LoVo (cell line): ENCODE measurements at places on chromosomes 6 and 20.

- no peak for DNase-seq
These were observed 138.5 kb downstream of the UST start for GRCh38 chr6:148885136-148885865.

DNA sequence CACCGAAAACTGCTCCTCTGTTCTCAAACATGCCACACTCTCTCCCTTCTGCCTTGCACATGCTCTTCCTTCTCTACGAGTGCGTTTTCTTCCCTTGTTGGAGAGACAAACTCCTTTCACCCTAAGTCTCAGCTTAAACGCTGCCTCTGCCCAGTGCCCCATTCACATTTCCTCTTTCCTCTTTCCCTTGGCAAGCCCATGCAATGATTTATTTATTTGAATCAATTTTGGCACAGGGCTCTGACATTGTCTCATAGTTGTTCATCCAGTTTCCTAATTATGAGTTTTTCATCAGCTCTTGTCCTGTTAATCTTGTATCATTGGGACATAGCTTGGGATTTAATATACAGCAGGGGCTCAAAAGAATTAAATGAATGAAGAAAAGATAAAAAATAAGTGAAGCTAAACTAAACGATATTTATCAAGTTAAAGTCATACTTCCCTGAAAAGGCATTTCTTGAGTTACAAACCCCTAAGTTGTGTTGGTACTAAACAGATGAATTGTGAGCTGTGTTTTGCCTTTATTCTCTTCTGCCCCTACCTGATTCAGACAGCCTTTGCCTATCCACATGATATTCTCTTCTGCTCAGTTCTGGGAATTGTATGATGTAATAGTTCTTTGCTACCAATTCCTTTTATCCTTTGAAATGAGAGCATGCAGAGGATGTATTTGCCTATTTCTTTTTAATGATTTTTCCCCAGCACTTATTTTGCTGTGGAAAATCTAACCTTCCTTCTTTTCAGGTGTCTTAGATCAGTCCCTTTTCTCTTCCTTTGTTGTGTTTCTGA is 704.4 kb downstream of the UTRN start:
- no peak for DNase-seq

DNA sequence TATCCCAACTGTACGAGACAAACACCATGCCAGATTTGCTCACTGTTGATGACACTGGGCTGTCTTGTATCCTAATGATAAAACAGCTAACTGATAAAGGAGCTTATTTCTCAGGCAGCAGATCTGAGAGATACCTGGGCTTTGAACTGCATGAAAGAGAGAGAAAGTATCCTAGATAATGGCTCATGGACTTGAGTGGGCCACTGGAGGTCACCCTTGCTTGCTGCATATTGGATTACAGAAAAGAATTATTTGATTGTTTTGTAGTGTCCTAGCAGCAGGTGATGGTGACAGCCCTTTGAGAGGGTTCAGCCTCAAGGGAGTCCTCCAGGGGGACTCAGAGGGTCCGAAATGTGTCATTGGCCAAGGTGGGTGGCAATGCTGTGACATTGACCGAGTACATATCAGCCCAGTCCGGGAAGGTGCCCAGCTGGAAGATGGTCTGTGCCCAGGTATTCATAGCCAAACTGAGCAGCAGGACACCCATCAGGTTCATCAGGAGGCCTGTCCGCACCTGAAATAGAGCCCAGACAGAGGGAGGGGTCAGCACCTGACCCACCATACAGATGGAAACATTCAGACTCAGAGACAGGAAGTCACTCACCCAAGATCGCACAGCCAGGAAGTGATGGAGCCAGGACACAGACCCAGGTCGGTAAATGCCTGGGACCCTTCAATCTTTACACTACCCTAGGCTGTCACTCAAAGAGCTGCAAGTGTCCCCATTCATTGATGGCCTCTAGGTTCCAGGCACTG is 9.4 kb upstream of the OCSTAMP start:
- no peak for DNase-seq

DNA sequence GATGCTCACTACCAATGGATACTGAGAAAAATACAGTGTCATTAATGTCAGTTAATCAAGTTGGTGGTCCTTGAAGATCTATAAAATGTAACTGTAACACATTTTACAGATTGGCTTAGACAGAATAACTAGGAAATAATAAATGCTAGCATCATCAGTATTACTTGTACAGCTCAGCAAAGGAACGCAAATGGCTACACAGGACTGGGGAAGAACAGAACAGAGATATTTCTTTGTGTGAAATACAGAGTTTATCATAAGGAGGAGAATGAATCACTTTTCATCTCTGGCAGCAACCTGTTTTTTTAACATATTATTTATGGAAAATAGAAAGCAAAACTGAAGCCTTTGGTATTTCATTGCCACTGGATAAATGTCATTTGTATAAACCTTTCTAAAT is 8.2 kb upstream of the QKI start:
- no peak for DNase-seq

- DNase-seq = no peak
These were observed 13.3 kb upstream of the DST start for GRCh38 chr6:56655996-56656395.

- DNase-seq = peak; percentile 79
These were observed 190.4 kb upstream of the JAG1 start for GRCh38 chr20:10864076-10864672.

- DNase-seq = no peak
These were observed 93.6 kb downstream of the TMEM242 start for GRCh38 chr6:157229713-157230112.

- no peak for DNase-seq
These were observed 5.8 kb upstream of the NR2E1 start for GRCh38 chr6:108159981-108160380.

DNA sequence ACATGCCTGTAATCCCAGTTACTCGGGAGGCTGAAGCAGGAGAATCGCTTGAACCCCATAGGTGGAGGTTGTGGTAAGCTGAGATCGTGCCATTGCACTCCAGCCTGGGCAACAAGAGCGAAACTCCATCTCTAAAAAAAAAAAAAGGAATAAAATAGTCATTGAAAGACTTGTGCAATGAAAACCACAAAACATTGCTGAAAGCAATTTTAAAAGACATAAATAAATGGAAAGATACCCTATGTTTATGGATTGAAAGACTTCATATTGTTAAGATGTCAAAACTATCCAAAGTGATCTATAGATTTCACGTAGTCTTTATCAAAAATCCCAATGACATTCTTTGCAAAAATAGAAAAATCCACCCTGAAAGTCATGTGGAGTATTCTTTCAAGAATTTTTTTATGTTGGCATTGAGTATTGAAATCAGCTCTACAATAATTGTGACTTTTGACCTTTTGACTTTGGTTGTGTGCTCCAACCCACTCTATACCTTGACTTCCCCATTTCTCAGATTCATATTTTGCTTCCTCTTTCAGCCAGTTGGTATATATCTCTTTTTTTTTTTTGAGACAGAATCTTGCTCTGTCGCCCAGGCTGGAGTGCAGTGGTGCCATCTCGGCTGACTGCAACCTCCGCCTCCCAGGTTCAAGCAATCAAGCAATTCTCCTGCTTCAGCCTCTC is 45.5 kb upstream of the SLC23A2 start:
- DNase-seq = no peak

DNA sequence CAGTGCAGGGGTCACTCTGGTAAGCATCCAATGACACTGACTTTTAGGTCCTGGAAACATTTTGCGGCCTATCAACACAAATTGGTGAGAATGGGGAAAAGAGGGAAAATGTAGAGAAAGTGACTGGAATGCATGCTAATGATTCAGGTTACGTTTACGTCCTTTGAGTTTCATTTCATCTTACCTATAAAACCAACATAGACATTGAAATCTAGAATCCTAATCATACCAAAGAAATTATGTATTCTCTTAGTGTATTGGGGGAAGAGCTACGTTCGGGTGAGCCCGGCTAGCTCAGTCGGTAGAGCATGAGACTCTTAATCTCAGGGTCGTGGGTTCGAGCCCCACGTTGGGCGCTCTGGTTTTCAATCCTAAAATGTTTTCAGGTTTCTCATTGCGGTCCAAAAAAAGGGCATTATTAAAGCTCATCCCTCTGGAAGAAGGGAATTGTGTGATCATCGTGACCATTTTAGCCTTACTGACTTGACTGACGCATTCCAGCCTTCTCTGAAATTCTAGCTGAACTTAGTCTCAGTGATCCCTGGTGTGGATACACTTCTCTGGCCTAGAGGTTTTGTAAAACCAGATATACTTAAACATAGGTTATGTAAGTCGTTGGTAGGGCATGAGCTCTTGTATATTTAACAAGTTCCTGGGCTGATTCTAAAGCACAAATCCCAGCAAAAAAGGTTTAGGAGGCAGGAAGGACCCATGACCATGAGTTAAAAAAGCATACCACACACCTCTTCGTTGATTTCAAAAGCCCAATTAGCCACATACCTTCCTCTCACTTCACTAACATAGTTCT is 18.3 kb downstream of the HMGN4 start:
- DNase-seq = peak; percentile 71

DNA sequence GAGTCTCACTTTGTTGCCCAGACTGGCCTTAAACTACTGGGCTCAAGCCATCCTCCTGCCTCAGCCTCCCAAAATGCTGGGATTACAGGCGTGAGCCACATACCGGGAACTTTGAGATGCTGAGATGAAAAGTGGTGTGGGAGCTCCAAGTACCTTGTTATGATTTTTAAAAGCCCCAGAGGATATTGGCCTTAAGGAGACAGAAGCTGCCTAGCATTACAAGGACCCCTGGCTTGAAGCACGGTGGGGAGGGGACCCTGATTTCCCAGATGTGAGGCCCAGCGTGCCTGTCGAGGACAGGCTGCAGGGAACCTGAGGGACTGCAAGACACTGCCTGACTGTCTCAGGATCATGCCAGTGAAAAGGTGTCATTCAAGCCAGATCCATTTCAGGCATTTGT is 75.3 kb upstream of the TIAM2 start:
- DNase-seq = no peak

GRCh38 chr20:61879694-61880093 is 186.0 kb downstream of the TAF4 start:
- DNase-seq = no peak

GRCh38 chr6:145865175-145865574 is 50.6 kb upstream of the FBXO30 start:
- DNase-seq = no peak

DNA sequence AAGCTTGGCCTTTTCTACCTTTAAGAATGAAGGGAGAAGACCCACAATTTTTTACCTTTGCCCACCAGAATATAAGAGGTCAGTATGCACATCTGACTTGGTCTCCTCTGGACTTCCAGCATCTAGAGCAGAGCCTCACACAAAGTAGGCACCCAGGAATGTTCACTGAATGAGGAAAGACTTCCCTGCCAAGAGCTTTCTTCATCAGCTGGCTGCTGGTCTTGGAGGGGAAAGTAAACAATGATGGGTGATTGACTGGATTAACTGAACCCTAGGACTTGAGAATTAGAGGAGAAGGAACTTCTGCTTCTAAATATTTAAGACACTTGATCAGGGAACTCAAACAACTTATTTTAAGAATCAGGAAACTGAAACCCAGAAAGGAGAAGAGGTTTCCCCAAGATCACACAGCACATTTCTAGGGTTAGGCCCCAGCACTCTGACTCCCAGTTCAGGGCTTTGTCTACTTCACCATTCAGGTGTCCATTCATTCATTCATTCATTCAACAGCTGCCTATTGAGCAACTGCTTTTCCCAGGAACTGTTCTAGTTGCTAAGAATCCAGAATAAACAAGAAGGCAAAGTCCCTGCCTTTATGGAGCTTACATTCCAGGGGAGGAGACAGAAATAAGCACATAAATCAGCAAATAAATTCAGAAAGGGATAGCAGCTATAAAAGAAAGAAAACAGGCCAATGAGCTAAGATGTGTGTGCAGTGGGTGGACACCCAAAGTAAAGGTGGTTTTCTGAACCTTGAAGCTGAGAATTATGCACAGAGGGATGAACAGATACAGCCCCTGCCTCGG is 216.9 kb upstream of the LRFN2 start:
- DNase-seq = no peak

DNA sequence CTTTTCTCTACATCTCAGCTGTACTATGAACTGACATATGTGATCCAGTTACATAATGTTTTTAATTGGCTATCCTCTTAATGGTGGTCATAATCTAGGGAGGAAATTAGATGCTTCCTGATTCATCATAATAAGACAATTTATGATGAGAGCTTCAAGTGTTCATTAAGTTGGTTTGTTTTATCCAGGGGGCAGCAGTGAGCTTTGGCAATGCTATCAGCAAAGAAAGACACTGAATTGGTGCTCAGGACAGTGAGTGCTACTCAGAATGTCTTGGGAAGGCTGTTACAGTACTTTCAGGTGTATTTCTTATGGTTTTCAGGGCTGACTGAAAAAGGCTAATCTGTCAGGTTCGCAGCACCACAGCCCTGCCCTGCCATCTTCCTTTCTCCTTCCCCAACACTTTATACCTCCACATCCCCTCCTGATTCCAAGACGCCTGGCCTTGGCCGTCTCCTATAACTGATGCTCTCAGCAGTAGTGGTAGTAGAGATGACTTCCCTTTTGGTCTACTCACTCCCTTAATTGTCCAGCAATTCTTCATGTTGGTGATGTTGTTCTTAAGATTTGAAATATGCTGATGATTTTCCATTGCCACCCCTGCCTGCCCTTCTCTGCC is 67.0 kb upstream of the TNFAIP3 start:
- peak; percentile 57 for DNase-seq

DNA sequence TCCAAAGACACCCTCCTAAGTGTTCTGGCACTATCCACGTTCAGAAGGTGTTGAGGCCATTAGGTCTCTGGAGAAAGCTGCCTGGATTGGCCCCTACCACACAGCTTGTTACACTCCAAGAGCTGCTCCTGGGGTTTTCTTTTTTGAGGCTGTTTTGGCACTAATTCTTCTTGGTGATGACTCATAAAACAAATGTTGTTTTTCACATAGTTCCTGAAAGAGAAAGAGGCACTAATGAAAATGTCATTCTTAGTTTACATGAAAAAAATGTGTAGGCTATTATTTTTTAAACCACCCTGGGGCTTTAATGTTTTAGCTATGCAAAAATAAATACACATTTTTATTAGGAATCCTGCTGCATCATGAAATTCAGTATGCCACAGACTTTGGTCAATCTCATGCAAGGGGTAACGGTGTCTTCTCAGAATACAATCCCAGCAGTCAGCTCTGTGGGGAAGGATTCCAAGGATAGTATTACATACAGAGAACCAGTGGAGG is 38.1 kb downstream of the TBPL1 start:
- no peak for DNase-seq

GRCh38 chr6:142732790-142733189 is 212.2 kb downstream of the HIVEP2 start:
- DNase-seq = no peak

GRCh38 chr6:129853996-129854711 is 7.0 kb downstream of the TMEM244 start:
- no peak for DNase-seq

DNA sequence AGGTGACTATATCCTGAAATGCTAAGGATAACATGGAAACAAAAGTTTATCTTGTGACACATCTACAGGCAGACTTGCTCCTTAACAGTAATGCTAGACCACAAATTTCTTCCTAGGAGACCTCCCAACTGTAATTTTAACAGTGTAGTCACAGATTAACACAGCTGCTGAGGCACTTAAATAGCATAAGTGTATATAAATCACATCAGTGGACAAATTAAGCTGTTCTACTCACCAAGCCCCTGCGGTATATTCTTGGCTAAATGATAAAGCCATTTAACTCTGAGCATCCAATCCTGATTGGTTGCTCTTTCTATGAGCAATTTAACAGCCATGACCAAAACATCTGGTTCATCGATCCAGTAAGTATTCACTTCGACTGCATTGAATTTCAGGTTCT is 73.3 kb upstream of the LYRM2 start:
- no peak for DNase-seq
